NCI-H774 (cell line): ENCODE measurements at places on chromosomes 5 and 9.

DNA sequence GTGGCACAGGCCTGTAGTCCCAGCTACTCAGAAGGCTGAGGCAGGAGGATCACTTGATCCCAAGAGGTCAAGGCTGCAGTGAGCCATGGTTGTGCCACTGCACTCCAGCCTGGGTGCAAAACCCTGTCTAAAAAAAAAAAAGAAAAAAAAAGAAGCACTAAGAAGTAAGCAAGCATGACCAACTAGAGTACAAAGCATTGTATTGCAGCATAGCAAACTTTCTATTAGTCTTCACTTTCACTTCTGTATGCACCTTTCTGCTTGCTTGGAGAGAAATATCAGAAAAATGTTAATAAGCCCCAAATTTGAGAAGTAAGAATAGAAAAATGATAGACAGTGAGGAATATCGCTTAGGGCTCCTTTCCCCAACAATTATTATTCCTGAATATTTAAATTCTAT is 497.7 kb upstream of the WWC1 start:
- no peak for DNase-seq

DNA sequence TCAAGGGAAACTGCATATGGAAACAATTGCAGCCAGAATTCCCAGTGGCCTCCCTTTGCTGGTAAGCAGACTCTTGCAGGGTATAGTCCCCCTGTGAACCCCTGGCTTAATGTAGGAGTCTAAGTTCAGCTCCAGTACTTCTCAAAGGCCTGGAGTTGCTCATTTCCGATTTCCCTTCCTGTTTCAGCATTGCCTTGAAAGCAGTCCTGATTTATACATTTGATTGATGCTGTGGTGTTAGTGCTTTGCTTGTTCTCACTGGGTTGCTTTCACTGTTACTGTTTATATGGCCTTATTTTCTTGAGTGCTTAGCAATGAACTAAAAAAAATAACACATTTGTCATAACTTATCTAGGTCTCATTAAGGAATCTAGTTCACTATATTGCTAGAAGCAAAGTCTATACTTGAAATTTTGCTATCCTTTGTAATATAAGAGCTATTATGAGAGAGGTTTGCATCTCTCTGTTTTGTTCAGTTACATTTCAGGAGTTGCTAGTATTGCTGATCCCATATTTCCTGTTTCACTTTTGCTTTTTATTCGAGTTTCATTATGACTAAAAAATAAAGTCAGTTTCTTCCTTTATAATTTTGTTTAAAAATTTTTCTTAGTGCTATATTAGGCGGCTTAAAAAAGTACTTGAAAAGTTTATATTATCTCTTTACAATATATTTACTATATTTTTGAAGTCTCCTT is 122.4 kb upstream of the NMUR2 start:
- no peak for DNase-seq

DNA sequence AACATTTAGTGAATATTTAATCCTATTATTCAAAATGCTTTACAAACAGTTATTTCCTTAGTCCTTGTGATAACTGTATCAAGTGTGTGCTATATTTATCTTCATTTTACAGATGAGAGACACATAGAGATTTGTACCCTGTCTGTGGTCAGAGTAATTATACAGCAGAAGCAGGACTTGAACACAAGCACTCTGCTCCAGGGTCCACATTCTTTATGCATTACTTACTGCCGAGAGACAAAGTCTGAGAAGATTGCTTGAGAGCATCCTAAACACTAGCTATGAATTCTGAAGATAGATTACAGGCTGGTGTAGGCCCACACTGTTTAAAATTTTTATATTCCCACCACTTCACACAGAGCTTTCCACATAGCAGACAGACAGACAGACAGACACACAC is 926.1 kb upstream of the DMAC1 start:
- DNase-seq, result no peak

DNA sequence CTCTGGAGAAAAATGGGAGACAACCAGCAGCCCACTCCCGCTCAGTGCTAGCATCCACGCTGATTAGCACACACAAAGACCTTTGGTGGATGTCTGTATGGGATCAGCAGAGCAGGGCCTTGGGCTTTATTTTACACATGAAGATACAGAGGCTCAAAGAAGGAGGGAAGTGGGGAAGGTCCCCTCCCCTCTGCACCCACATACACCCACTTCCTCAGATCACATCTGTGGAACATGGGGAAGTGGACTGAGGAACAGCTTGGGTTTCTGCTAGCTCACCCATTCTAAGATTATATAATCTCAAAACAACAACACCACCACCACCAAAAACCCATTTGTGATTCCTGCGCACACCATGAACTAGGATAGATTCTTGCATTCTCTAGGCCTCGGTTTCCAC is 14.0 kb downstream of the GGTA1 start:
- no peak for DNase-seq

DNA sequence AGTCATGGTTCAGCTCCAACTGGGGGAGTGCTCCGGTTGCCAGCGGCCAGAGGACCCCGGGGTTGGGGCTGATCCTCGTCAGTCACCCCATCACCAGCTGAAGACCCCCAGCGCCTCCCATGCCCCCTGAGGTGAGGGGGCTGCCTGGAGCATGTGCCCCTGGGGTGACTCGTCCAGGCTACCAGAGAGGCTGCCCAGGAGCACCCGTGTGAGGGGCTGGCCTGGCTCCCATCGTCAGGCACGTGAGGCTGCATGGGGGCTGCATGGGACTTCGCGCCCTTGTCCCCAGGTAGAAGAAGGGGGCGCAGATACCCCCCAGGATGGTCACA is 46.4 kb upstream of the EGFL7 start:
- no peak for DNase-seq

- no peak for DNase-seq
These were observed 4.9 kb upstream of the FYB1 start for GRCh38 chr5:39224196-39224761.

DNA sequence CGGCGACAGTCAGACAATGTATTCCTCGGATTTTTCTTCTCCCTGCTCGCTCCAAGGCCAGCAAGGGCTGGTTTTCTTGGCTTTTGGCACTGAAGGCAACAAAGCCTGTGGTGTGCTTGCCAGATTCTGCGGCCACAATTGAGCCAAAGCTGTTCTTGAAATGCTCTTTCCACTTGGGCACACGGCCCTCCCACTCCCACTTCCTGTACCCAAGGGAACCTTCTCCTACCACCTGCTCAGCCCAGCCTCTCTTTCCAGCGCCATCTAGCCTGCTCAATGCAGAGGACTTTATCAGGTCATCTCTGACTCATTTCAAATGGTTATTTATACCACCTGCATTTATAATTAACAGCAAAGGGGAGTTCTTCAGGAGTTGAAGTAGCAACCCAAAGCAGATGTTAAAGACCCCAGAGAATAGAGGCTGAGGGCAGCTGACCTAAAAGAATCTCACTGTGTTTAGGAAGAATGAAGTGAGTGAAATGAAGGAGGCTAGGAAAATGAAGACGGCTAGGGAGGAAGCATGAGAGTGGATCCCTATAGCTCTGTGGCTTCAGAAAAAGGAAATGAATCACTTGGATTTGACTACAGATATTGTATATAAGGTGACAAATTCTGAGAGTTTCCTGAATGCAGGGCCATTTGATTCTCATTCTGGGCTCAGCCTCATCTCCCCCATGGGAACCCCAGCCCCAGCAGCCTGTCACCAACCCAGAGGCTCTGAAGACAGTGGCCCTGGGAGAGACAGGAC is 439.0 kb downstream of the ENC1 start:
- peak; percentile 86 for DNase-seq

GRCh38 chr5:67120032-67120431 is 76.6 kb downstream of the CD180 start:
- no peak for DNase-seq

DNA sequence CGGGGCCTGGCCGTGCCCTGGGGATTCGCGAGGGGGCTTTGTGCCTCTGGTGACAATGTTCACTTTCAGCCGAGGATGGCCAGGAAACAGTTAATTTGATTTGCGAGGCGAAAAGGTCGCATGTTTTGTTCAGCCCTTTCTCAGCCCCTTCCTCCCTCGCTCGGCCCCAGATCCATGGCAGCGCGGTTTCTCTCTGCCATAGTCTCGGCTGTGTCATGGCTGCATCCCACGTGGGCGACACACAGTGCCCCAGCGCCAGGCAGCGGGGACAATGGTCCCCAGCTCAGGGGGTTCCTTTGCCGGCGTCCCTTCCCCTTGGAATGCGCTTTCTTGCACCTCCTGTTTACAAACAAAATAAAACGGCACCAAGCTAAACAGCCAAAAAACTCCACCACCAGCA is 370.3 kb upstream of the IRX2 start:
- DNase-seq, result no peak

DNA sequence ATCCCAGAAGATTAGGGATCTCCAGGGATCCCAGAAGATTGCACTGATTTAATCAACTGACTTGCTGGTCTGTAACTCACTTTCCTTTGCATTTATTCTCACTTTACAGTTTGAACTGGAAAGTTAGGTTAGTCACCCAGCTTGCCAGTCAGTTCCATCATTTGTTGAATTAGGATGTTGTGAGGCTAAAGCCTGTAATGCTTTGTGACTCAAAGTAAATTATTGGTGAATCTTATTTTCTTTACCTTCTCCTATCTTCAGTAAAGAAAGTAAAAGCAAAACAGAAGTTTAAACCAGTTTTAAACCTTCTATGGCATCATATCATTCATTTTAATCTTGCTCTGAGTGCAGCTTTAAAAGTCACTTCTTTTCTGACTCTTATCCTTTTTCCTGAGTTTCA is 85.8 kb downstream of the SLC44A1 start:
- no peak for DNase-seq

DNA sequence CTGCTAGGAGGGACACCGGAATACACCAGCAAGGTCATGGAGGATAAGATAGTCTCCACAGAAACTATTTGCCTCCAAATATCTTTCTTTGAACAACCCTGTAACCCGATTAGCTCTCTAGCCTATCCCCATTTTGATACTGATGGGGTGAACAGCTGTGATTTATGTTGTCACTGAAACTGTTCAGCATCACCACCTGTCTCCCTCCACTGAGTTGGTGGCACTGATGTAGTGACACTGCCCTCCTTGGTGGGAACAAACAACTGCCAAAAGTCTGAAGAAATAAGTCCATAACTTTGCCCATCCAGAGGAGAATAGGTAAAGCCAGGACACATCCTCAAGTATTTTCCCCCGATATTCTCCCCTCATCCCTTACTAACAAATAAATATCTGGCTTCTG is 24.3 kb upstream of the KCNV2 start:
- no peak for DNase-seq

GRCh38 chr5:143308731-143309130 is 94.8 kb downstream of the NR3C1 start:
- DNase-seq, result no peak

DNA sequence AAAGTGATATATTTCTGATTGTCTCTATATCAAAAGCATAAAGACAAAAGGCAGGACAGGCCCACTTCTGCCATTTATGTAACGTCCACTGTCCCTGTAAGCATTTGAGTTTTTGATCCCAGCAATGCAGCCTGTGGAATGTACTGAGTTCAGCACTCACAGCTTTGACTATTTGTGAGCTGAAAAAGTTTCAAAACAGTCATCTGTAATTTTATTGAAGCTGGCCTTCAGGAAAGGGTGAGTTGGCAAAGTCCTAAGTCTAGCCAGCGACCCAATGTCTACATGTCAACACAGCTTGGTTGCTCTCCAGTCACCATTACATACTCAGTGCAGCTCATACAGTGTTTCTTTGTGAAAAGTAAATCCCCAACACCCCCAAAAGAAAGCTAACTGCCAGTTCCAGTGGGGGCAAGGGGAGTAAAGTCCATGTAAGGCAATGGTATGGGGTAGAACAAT is 9.7 kb downstream of the LIFR start:
- DNase-seq, result no peak

GRCh38 chr5:177609076-177610059 is 9.4 kb downstream of the B4GALT7 start:
- DNase-seq, result no peak

DNA sequence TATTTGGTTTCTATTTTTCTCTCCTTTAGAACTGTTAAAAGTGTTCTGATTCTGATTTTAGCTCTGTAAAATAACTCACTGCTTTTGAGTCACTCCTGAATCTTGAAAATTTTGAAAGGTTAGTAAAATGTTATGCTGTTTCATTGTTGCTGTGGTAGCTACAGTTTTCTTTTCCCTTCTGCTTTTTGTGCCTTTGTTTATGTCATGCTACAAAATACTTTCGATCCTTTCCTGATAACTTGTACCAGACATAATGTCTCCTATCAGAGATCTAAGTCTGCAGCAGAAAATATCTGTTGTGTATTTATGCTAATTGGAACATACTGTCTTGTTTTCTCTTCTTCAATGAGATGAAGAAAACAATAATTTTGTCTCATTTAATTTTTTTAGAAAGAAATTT is 26.9 kb upstream of the CEP120 start:
- no peak for DNase-seq

DNA sequence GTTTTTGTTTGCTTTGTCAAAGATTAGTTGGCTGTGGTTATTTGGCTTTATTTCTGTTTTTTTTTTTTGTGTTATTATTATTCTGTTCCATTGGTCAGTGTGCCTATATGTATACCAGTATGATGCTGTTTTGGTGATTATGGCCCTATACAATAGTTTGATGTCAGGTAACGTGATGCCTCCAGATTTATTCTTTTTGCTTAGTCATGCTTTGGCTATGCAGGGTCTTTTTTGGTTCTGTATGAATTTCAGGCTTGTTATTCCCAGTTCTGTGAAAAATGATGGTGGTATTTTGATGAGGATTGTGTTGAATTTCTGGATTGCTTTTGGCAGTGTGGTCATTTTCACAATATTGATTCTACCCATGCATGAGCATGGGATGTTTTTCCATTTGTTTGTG is 312.8 kb downstream of the TAF11L14 start:
- DNase-seq, result no peak

DNA sequence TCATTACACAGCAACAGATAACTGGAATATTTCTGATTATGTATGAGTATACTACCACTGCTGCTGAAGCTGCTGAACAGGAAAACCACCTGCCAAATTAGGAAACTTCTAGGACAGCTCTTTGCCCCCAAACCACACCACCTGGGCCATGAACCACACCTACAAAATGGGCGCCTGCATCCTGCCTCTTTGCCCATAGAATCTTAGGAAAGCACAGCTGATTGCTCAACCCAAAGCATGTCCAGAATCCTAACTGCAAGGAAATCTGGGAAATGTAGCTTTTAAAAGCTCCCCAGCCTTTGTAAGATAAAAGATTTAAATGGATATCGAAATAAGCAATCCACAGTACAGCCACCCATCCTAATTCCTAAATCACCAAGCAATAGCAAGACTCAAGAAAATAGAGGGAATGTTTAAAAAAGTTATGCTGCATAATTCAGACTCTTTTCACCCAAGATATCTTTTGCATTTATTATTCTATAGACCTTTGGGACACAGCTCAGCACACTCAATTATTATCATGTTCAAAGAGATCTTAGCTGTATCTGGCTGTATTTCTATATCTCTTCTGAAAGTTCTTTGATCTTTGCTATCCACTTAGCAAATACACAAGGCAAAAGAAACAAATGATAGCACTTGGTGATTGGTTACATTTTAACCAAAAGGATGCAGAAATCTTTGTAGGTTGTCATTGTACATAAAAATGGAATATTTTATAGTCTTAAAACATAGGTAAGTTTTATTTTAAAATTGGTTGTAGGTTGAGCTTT is 6.8 kb upstream of the C9orf152 start:
- DNase-seq, result no peak
